ENCODE measurements at places on chromosomes 2 and 18. TPM values are rescaled to one million over a fixed set of nuclear protein-coding genes. Genes with fewer than 3 reads are reported as not detected.

DNA sequence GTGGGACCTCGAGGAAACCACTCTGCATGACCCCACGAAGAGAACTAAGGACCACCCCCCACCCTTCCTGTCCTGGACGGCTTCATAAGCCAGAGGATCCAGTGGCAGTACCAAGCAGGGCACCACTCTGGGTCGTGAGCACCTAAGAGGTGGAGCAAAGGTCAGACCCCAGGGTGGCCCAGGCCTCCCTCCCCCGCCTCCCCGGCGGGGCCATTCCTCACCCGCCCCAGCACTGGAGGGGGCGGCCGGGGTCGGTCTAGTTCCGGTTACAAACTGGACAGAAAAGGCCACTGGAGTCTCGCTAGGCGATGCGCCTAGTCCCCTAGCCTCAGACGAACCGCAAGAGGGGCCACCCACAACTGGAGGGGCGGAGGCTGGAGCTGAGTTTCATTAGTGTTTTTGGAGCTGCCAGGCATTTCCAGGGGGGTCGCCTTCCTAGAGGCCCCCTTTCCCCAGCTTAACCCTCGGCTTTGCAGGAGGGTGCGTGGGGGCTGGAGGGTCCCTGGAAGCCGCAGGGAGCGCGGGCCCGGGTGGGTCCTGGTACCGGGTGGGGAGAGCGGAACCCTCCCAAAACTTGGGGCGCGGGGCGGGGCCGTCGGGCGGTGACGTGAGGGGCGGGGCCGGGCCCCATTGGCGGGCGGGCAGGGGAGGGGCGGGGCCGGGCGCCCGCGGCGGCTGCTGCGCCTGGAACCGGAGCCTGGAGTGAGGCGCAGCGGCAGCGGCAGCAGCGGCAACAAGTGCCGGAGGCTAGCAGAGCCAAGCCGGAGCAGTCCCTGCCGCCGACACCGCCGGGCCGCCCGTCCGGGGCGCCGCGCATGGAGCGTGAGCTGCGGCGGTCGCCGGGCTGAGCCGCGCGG is at the start of gene B3GNT2:
B3GNT2 (plus strand) TSS at position 695 of the 857 bp plus-strand sequence. CDS start 26,106 bp downstream, outside the sequence.
- no peak for DNase-seq

DNA sequence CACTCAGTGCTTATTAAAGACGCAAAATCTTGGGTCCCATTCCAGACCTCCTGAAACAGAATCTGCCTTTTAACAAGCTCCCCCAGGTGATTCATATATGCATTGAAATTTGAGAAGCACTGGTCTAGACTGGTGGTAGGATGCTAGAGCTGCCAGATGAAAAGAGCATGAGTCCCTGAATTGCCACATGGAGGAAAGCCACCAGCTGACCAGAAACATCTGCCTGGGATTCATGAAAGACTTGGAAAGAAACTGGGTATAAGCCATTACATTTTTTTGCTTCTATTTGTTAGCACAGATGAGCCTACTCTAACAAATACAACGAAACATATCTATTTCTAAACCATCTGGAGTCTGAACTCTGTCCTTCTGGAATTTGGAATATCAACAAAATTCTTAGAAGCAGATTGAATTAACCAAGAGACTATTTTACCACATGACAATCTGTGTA is 228.9 kb downstream of the RBM43 start:
- DNase-seq, result no peak

GRCh38 chr2:191927991-191928390 is 81.1 kb upstream of the CAVIN2 start:
- DNase-seq, result no peak

DNA sequence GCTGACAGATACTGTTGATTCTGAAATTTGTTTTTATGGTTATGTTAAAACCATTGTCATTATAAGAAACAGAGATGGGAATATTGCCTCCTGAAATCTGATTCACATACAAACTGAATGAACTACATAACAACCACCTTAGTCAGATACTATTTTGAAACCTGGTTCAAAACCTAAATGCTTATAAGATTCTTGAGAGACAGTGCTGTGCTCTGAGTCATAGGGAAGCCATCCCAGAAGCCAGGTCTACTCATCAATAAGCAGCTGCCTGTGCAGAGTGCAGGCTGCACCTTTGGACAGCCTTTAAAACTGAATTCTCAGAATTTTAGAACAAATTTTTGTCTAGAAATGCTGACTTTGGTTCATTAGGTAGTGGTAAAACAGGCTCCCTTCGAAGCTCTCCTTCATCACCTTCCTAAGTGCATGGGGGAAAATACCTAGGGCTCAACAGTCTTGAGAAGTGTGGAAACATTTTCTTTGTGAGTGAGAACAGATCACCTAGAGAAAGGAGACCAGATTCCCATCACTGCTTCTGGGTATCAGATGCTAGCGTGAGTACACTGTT is at the start of gene SERPINB7:
SERPINB7 (plus strand) TSS at position 253 of the 565 bp plus-strand sequence. CDS start 6,955 bp downstream, outside the sequence.
- no peak for DNase-seq

DNA sequence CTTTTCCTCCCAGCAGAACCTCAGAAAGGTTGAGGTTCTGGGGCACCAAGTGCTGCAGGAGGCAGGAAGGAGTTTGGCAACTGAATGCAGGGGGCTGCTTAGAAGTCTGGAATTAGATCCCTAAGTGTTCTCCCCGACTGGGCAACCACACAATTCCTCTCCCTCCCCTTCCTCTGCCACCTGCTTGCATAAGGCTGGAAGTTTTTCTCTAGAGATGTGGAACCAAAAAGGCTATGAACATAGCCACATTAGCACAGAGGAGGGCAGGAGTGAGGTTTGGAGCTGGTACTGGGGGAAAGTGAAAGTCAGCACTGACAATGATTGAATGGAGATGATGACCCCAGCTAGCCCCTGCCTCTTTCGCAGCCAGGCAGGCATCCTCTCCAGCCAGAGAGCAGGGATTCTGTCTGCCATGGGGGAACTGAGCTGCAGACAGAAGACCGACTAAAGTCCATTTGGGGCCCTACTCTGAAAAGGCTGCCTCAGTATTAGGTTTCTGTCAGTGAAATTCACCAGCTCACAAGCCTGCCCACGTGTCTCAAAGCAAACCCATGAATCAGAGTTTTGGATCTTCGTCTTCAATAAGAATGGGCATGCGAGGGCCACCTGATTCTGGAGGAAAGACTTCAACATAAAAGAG is 87.9 kb upstream of the ITGA6 start:
- no peak for DNase-seq

Gene TMEM247
- total RNA-seq, result not detected

Gene BCL2
- 2.2 TPM for total RNA-seq

Data from glomerular endothelial cell (primary cell).